ENCODE measurements at places on chromosomes 4 and X. TPM values are rescaled to one million over a fixed set of nuclear protein-coding genes. Genes with fewer than 3 reads are reported as not detected.
A peak's percentile ranks its signal among the peaks of the same experiment; 100 is the strongest.

Gene TCEANC
- 1.4 TPM for total RNA-seq

Gene MAGEC2
- not detected for total RNA-seq

Gene DCX
- not detected for total RNA-seq

Gene NRK
- not detected for total RNA-seq

Gene DRD5
- not detected for total RNA-seq

Gene MAGEA6
- not detected for total RNA-seq

Gene EPGN
- total RNA-seq: not detected

Gene MXRA5
- total RNA-seq: not detected

Gene USP26
- not detected for total RNA-seq

DNA sequence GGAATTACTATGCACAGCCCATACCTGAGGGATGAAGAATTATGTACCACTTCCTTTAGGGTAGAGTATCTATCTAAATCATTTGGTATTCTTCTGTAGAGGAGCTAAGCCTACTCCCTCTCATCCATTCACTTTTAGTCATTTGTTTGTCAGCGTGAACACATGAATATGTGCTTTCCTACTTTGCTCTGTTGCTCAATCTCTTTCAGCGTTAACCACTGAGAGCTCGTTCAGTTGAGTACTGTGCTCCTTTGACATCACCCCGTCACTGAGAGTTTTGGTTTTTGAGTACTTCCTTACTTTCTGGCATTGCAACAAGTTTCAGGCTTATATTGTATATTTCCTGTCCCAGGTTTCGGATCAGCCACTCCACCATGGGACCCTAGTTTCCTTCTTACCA, 700.6 kb downstream of the NLGN4X start:
- H3K27ac ChIP-seq: no peak overlapping the region
- H3K4me1 ChIP-seq: no peaks in the 10 kb centered on the region
- DNase-seq: no peak
- H3K4me3 ChIP-seq: no peak overlapping the region
- H3K36me3 ChIP-seq: no peaks in the 10 kb centered on the region

DNA sequence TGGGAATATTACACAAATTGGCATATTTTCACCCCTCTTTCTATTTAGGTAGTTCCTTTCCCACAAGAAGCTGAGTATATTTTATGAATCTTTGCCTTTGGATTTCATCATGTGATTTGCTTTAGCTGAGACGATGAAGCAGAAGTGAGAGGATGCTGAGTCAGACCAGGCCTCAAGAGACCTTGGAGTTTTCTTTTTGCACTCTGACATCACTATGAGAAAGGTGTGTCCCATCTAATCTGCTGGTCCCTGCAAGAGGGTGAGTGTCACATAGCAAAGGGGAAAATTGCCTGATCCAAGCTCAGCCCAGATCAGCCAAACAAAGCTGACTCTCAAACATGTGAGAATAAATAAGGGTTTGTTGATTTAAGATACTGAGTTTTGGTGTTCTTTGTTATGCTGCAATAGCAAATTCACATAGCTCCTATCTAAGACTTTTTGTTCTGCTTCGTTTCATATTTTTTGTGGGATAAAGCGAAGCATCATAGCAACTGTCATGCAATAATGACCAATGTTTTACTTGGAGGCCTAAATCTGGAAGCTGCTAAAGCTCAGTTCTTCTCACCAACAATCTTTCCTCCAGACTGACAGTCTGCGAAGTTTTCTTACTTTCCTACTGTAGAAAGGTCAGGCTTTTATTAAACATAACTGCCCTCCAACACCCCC, 176.9 kb downstream of the PDHA2 start:
- H3K27ac ChIP-seq: no peak overlapping the region
- no peaks in the 10 kb centered on the region for H3K4me1 ChIP-seq
- H3K27me3 ChIP-seq: no peaks in the 10 kb centered on the region
- H3K4me3 ChIP-seq: no peak overlapping the region

GRCh38 chr4:78562687-78563086, 11.1 kb downstream of the ANXA3 start:
- no peaks in the 10 kb centered on the region for H3K36me3 ChIP-seq
- H3K27me3 ChIP-seq: no peaks in the 10 kb centered on the region
- H3K4me1 ChIP-seq: no peaks in the 10 kb centered on the region

GRCh38 chr4:79650794-79651431, 242.9 kb upstream of the GK2 start:
- H3K4me1 ChIP-seq: peaks cover 5% of the 10 kb centered on the region
- no peak for DNase-seq
- no peak overlapping the region for H3K27ac ChIP-seq
- no peaks in the 10 kb centered on the region for H3K36me3 ChIP-seq

- H3K4me1 ChIP-seq: peaks cover 12% of the 10 kb centered on the region
- H3K4me3 ChIP-seq: no peak overlapping the region
- no peak for DNase-seq
- H3K27me3 ChIP-seq: no peaks in the 10 kb centered on the region
These were observed 34.1 kb downstream of the TNIP2 start for GRCh38 chr4:2722033-2722432.

GRCh38 chrX:121987163-121987562, 939.8 kb downstream of the GLUD2 start:
- no peak overlapping the region for H3K27ac ChIP-seq
- H3K4me3 ChIP-seq: no peak overlapping the region
- no peaks in the 10 kb centered on the region for H3K4me1 ChIP-seq
- H3K27me3 ChIP-seq: no peaks in the 10 kb centered on the region
- DNase-seq: no peak

GRCh38 chrX:139388254-139388653, 142.3 kb upstream of the F9 start:
- no peak for DNase-seq
- H3K36me3 ChIP-seq: no peaks in the 10 kb centered on the region
- H3K27ac ChIP-seq: no peak overlapping the region
- H3K27me3 ChIP-seq: no peaks in the 10 kb centered on the region
- no peak overlapping the region for H3K4me3 ChIP-seq

DNA sequence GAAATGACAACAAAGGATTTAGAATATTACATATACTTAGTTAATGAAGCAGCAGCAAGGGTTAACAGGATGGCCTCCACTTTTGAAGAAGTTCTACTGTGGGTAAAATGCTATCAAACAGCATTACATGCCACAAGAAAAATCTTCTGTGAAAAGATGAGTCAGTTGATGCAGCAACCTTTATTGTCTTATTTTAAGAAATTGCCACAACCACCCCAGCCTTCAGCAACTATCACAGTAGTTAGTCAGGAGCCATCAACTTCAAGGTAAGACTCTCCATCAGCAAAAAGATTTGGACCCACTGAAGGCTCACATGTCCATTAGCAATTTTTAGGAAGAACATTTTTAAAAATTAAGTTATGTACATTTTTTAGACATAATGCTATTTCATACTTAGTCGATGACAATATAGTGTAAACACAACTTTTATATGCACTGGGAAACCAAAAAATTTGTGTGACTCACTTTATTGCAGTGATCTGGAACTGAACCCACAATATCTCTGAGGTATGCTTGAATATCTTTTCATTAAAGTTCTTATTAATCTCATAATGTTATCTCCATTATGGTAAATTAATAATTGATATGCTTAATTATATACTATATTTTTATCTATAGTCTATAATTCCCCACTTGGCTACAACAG, 81.2 kb downstream of the SPCS3 start:
- H3K4me3 ChIP-seq: no peak overlapping the region
- no peak for DNase-seq
- H3K27me3 ChIP-seq: peaks cover 2% of the 10 kb centered on the region
- H3K36me3 ChIP-seq: no peaks in the 10 kb centered on the region
- no peaks in the 10 kb centered on the region for H3K4me1 ChIP-seq
- H3K27ac ChIP-seq: no peak overlapping the region

DNA sequence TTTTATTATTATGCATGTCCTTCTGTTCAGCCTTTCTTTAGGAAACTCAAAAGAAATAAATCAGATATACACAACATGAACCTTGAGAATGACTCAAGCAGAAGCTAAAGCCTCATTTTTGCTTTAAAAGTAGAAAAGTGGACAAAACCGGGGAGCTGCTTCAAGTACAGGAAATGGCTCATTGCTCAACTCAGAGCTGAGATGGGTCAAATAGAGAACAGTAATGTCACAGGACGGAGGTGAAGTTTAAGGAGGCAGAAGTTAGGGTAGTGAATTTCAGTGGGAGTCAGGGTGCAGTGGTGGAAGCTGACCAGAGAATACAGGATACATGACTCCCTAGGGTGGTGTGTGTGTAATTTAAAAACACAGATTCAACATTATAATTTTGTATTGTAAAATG, 22.2 kb downstream of the PHKA2 start:
- H3K36me3 ChIP-seq: no peaks in the 10 kb centered on the region
- H3K27ac ChIP-seq: no peak overlapping the region
- H3K27me3 ChIP-seq: no peaks in the 10 kb centered on the region
- DNase-seq: no peak
- no peak overlapping the region for H3K4me3 ChIP-seq
- H3K4me1 ChIP-seq: peaks cover 24% of the 10 kb centered on the region

- H3K4me1 ChIP-seq: peaks cover 6% of the 10 kb centered on the region
- no peaks in the 10 kb centered on the region for H3K36me3 ChIP-seq
- peaks cover 1% of the 10 kb centered on the region for H3K27me3 ChIP-seq
- DNase-seq: no peak
- no peak overlapping the region for H3K27ac ChIP-seq
These were observed 92.9 kb downstream of the ANK2 start for GRCh38 chr4:113142351-113142750.

DNA sequence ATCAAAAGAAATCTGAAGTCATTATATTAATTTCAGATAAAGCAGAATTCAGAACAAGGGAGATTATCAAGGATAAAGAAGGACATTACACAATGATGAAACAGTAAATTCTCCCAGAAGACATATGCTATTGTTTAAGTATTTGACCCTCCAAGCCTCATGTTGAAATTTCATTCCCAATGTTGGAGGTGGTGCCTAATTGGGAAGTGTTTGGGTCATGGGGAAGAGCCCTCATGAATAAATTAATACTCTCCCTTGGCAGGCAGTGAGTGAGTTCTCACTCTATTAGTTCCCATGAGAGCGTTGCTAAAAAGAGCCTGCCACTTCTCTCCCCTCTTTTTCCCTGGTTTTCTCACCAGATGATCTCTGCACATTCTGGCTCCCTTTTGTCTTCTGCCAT, 249.9 kb upstream of the GRIA3 start:
- no peaks in the 10 kb centered on the region for H3K4me1 ChIP-seq
- H3K4me3 ChIP-seq: no peak overlapping the region
- DNase-seq: no peak
- H3K36me3 ChIP-seq: no peaks in the 10 kb centered on the region
- no peak overlapping the region for H3K27ac ChIP-seq
- H3K27me3 ChIP-seq: no peaks in the 10 kb centered on the region

DNA sequence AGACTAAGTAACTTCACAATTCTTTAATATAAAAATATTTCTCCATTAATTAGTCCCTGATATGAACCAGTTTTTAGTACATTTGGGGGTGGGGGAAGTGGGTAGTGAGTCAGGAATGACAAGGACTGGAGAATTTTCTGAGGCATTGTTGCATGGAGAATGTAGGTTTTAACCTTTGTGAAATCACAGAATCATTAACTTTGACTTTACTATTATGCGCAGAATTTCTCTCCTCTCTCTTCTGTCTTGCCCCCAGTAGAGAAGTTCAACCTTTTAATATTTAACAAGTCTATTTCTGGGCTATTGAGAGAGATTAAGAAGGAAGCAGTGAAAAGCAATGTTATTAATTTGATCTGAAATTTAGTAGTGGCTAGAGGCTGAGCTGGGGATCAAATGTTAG, 597.0 kb downstream of the PCDH18 start:
- no peak overlapping the region for H3K4me3 ChIP-seq
- H3K4me1 ChIP-seq: no peaks in the 10 kb centered on the region
- H3K36me3 ChIP-seq: no peaks in the 10 kb centered on the region
- H3K27ac ChIP-seq: no peak overlapping the region
- DNase-seq: no peak
- H3K27me3 ChIP-seq: no peaks in the 10 kb centered on the region

- H3K27ac ChIP-seq: no peak overlapping the region
- no peaks in the 10 kb centered on the region for H3K36me3 ChIP-seq
- H3K27me3 ChIP-seq: no peaks in the 10 kb centered on the region
- no peaks in the 10 kb centered on the region for H3K4me1 ChIP-seq
- no peak for DNase-seq
These were observed 137.9 kb downstream of the SLC7A11 start for GRCh38 chr4:138104284-138104680.

GRCh38 chrX:6225911-6226595, 2.6 kb downstream of the NLGN4X start:
- H3K4me3 ChIP-seq: no peak overlapping the region
- no peak overlapping the region for H3K27ac ChIP-seq
- peaks cover 24% of the 10 kb centered on the region for H3K27me3 ChIP-seq
- H3K36me3 ChIP-seq: no peaks in the 10 kb centered on the region
- H3K4me1 ChIP-seq: peaks cover 2% of the 10 kb centered on the region
- DNase-seq: no peak

GRCh38 chrX:42107495-42108488, 184.4 kb upstream of the CASK start:
- H3K4me3 ChIP-seq: no peak overlapping the region
- no peaks in the 10 kb centered on the region for H3K27me3 ChIP-seq
- peak; percentile 59 for DNase-seq
- H3K4me1 ChIP-seq: peaks cover 26% of the 10 kb centered on the region
- peak overlapping the region; percentile 61 for H3K27ac ChIP-seq
- no peaks in the 10 kb centered on the region for H3K36me3 ChIP-seq

DNA sequence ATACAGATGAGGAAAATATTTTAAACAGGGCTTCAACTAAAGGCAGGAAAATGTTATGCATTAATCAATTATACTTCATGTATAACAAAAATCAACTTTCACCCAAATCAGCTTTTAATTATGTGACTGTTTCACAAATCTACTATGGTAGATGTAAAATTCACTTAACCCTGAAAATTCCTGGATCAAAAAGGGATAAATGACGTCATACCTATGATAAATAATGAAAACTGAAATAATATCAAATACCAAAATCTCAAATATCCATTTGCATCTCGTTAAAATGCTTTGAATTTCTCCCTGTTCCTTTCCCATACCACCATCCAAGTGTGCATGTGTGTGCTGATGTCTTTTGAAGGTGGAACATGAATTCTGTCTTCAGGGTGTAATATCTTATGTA, 11.5 kb downstream of the S100G start:
- H3K4me3 ChIP-seq: no peak overlapping the region
- H3K36me3 ChIP-seq: no peaks in the 10 kb centered on the region
- peaks cover 2% of the 10 kb centered on the region for H3K4me1 ChIP-seq
- DNase-seq: no peak

GRCh38 chrX:149909324-149910177, 19.8 kb upstream of the HSFX4 start:
- no peak overlapping the region for H3K4me3 ChIP-seq
- DNase-seq: peak; percentile 39
- peaks cover 1% of the 10 kb centered on the region for H3K36me3 ChIP-seq
- no peak overlapping the region for H3K27ac ChIP-seq
- H3K4me1 ChIP-seq: peaks cover 4% of the 10 kb centered on the region
- no peaks in the 10 kb centered on the region for H3K27me3 ChIP-seq

- H3K27ac ChIP-seq: peak within 1 kb of the TSS; percentile 55
- DNase-seq: no peak
- peak within 1 kb of the TSS; percentile 32 for H3K4me3 ChIP-seq
- H3K4me1 ChIP-seq: peaks cover 10% of the 10 kb centered on the region
- peaks cover 6% of the 10 kb centered on the region for H3K36me3 ChIP-seq
These were observed at the start of gene DNASE1L1 for GRCh38 chrX:154409222-154409871. DNASE1L1 (minus strand) TSS chrX:154409254; CDS start chrX:154405568, 3,686 bp downstream.

All from activated CD8-positive, alpha-beta T cell treated with anti-CD3 and anti-CD28 coated beads for 36 hours (primary cell).